ENCODE measurements at places on chromosomes 11 and 22. TPM values are rescaled to one million over a fixed set of nuclear protein-coding genes. Genes with fewer than 3 reads are reported as not detected.

GRCh38 chr11:79092791-79093353 lies 348.0 kb downstream of the TENM4 start:
- ATAC-seq, result no peak

OR51I1 gene
- total RNA-seq, result not detected

DNA sequence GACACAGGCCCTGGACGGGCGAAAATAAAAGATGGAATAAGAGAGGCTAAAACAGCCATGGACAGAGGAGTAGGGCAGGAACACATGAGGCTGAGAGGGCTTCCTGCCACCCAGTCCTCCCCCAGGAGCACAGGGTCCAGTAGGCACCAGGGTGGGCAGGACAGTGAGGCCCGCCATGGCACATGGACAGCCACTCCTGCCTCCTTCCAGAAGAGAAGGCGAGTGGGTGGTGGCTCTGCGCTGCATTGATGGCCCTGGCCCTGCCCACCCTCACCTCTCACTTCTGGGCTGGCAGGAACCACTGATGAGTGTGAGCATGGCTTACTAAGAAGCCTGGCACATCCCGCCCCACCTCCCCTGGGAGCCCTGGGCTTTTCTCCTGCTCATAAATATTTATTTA lies 51.2 kb downstream of the TPBGL start:
- ATAC-seq, result no peak

DNA sequence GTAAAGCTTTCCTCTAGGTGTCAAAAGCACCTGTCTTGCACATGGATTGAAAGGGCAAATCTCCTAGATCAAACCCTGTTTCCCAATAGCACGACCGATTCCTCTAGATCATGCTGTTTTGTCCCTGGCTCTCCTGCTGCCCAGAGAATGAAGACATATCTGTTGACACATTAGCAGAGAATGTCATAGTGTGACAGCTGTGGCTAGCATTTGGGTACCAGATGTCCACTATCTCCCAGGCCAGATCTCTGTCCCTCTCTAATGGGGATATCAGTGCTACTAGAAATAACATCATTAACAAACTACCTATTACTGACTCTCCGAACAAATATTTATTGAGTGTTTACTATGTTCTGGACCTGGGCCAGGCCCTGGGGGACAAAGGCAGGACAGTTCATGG lies 72.4 kb upstream of the ISX start:
- no peak for ATAC-seq

GRCh38 chr11:26350002-26350401 lies 18.1 kb downstream of the ANO3 start:
- ATAC-seq, result no peak

GRCh38 chr11:1008001-1008802 lies 28.3 kb downstream of the MUC6 start:
- ATAC-seq, result peak; percentile 69

DNA sequence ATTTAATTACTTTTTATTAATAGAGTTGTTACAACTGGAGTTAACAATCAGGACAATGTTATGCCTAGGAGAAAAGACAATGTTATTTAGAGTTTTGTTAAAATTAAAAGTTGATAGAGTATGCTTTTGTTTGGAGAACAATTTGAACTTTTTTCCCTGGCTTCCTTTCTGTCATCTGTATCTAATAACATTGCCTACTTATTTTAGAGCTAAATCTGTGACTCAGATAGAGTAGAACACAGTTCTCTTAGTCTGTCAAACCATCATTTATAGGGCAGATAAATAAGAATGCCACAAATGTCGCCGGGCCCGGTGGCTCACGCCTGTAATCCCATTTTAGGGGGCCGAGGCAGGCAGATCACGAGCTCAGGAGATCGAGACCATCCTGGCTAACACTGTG lies 28.9 kb upstream of the YAP1 start:
- no peak for ATAC-seq

GGT5 gene
- 0.16 TPM for total RNA-seq

BEST1 gene
- total RNA-seq, result 2.3 TPM

GRCh38 chr11:105492010-105492409 lies 117.9 kb upstream of the GRIA4 start:
- ATAC-seq, result no peak

P2RY6 gene
- not detected for total RNA-seq

OR1S2 gene
- total RNA-seq, result 0.27 TPM

DNA sequence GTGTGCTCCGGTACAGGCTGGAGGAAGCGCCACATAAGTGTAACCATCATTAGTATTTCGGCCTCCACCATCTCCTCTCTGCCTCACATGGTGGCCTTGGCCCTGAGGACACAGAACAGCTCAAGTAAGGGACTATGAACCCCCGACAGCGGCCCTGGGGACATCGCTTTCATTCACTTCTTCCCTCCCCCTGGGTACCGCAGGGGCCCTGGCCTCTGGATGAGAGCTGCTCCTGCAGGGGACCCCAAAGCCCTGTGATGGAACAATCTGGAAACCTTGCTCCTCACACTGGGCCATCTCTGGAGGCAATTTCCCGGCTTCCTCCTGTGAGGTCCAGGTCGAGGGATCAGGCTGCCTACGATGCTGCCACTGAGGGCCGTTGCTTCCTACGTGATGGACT lies 565.5 kb downstream of the BRD1 start:
- ATAC-seq, result no peak

SEPTIN5 gene
- total RNA-seq, result 12.0 TPM

DNA sequence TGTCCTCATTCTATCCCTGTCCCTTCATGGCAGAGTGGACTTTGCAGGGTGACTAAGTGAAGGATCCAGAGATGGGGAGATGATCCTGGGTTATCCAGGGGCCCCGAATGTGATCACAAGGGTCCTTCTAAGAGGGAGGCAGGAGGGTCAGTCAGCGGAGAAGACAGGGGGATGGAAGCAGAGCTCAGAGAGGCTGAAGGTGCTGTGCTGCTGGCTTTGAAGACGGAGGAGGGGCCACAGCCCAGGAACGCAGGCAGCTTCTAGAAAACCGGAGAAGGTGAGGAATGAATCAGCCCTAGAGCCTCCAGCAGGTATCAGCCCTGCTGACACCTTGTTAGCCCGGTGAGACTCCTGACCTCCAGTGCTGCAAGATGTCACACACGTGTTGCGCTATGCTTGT lies 63.7 kb downstream of the CDKN1C start:
- no peak for ATAC-seq

- ATAC-seq, result no peak
Measured at GRCh38 chr11:70466154-70466553, 67.8 kb downstream of the CTTN start.

- peak; percentile 56 for ATAC-seq
Measured at GRCh38 chr11:91872243-91872642, 352.4 kb upstream of the FAT3 start.

DNA sequence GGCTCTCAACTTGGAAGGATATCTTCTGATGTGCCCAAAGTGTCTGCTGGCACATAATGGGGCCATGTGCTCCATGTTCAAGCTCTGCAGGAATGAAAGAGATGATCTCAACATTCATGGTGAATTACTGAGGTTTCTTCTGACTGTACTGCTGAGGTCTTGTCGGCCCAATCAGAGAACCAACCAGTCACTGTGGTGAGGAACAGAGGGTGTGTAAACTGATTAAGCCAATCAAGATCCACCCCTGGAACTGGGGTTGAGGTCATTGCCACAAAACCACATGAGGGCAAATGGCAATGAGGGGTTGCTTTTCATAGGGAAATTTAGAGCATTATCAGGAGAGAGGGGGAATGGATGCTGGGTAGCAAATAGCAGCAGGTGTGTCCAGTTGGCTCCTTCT lies 152.3 kb upstream of the RAG2 start:
- ATAC-seq, result no peak

CABP4 gene
- 0.36 TPM for total RNA-seq

PGGHG gene
- total RNA-seq, result 5.3 TPM

DNA sequence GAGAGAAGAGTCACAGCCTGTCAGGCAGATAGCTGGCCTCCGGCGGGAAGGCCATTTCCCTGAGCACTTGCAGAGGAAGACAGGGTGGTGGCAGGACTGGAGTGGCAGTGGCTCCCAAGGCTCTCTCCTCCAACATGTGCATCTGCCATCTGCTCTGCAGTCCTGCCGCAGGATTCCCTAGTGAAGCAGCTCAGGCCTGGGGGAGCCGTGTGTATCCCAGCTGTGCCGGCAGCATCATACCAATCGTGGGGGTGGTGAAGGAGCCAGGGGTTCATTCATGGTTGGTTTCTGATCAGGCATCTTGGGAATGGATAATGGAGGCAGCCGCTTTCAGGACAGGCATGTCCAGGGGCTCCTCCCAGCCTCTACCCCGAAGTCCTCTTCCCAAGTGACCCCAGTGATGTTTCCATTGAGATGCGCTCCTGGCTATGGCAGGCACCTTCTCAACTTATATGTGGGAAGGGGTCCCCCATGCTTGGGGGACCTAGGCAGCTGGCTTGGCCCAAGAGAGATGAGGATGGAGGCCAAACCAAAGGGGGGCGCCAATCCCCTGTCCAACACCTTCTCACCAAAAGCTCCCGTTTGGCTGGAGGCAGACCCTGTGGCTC lies 6.1 kb downstream of the TAGLN start:
- ATAC-seq, result no peak

TMEM25 gene
- total RNA-seq, result 15.7 TPM

DNA sequence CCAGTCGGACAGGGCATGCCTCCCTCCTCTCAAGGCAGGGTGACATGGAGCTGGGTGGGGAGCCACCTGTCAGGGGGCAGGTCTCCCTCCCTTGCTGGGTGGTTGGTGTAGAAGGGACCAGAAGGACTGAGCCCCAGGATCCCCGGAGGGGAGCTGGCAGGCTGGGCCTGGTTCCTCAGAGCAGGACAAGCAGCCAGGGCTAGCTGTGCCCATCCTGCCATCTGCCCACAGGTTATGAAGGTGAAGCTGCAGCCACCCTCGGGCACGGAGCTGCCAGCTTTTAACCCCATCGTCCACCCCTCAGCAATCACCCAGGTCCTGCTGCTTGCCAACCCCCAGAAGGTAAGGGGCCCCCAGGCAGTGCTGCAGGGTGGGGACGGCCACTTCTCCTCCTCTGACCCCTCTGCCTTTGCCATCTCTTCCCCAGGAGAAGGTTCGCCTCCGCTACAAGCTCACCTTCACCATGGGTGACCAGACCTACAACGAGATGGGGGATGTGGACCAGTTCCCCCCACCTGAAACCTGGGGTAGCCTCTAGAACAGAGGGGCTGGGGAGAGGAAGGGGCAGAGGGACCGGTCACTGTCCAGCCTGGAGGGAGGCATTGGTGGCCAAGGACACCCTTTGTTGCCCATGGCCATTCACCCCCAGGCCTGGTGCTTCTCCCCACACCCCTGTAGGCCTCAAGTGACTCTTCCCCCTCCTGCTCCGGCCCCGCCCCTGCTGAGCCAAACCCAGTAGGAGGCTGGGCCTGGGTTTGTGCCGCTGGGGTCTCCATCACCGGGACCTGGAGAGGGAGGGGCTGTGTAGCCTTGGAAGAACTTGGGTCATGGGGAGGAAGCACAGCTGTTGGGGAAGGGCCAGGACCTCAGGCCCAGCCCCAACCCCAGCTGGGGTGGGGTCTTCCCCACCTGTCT lies 7.0 kb upstream of the SH3BP1 start:
- no peak for ATAC-seq

HMGXB4 gene
- 23.1 TPM for total RNA-seq

EMID1 gene
- total RNA-seq, result 0.56 TPM

- no peak for ATAC-seq
Measured at GRCh38 chr11:70549386-70549785, 151.1 kb downstream of the CTTN start.

GRCh38 chr11:74686792-74687191 lies 44.4 kb downstream of the CHRDL2 start:
- ATAC-seq, result no peak
